ENCODE measurements at places on chromosomes 4 and X.

DNA sequence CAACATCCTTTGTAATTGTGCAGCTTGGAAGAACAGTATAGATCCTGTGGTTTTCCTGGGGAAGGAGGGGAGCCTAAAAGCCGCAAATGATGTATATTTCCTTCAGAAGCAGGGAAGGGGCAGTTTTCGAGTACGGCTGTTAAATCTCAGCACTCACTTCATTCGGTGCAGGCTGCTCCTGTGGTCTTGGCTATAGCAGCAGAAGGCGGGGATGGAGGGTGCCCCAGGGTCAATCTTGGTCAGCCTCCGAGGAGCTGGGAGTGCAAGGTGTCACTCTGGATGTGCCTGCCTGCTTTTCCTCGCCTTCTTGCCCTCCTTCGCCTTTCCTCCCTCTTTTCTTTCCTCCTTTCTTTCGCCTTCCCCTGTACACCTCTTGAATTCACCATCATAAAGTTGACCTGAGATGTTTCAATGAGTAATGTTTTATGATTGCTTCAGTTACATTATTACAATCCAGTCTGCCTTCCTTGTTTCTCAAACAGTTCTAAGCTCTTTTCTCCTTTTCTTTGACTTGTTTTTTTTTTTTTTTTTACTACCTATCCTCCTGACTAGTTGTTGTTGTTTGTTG lies 101.6 kb downstream of the RELL1 start:
- no peak for DNase-seq

DNA sequence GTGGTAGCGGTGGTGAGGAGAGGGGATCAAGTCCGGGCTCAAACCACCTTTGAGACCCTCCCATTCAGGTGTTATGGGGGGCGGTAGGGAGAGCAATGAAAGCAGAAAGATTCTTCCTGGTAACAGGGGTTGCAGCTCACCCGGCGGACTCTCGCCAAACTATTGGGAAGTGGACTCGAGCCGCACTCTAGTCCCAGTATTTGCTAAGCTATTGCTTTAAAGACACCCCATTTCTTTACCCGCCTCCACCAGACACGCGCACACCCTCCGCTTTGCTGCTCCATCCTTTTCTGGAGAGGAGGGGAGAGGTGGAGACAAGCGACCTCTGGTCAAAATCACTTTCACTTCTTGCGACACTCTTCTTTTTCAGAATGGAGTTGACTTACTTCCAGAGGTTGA lies 625 bp upstream of the GABRA4 start:
- DNase-seq, result no peak

GRCh38 chr4:103493450-103494159 lies 226.2 kb downstream of the TACR3 start:
- DNase-seq, result no peak

DNA sequence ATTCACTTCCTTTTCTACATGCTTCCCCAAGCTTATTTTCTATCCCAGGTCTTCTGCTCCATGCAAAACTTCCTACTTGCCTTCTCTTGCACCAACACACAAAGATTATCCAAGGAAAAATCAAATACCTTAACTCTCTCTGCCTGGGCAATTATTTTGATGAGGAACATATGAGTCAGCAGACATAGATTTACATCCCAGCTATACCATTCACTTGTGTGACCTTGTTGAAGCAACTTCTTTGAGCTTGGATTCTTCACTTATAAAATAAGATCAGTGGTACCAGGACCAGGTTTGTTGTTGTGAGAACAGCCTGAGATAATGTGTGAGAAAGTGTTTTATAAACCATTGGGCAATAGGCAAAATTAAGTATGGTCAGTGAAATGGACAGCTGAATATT lies 39.1 kb upstream of the TMEM192 start:
- DNase-seq, result no peak

- DNase-seq, result no peak
Measured at GRCh38 chrX:103864886-103865534, 33.0 kb upstream of the RAB9B start.

- peak; percentile 45 for DNase-seq
Measured at GRCh38 chrX:129540722-129541184, 694 bp downstream of the OCRL start.

DNA sequence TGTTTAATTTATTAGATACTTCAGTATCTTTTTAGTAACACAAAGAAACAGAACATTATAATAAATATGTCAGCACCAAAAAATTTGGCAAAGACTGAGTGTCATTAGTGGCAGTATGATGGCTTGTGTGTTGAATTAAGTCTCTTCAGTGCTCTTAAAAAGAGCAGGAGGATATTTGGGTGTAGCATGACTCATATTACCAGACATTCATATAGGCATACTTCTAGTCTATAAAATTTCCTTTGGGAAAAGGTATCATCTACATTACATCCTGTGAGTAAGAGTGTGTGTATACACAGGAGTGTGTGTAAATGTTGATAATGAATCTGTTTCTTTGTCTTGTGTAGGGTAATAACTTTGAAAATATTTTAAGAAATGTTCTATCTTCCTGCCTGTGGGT lies 135.7 kb downstream of the CNKSR2 start:
- DNase-seq, result no peak

GRCh38 chrX:108053218-108053617 lies 8.4 kb downstream of the VSIG1 start:
- DNase-seq, result no peak

All from AML-193 (cell line).